Smooth muscle cell of the coronary artery (primary cell): ENCODE measurements at places on chromosomes 3 and 15. TPM values are rescaled to one million over a fixed set of nuclear protein-coding genes. Genes with fewer than 3 reads are reported as not detected.

ELP6 gene
- total RNA-seq: 32.2 and 45.5 TPM in 2 replicates

GXYLT2 gene
- total RNA-seq: 24.9 and 49.7 TPM in 2 replicates

NEK10 gene
- total RNA-seq: 6.5 and 35.3 TPM in 2 replicates

SIDT1 gene
- not detected in 2 replicates for total RNA-seq

SERINC4 gene
- total RNA-seq: not detected in 2 replicates

TMEM212 gene
- total RNA-seq: not detected in 2 replicates

RMDN3 gene
- total RNA-seq: 16.7 and 20.5 TPM in 2 replicates

ZNF621 gene
- total RNA-seq: 9.4 and 12.3 TPM in 2 replicates

ZNF385D gene
- total RNA-seq: 0.08 and 0.47 TPM in 2 replicates

NUP210 gene
- under 0.01 TPM in 1 of 2 replicates, not detected in the other for total RNA-seq

LTK gene
- 0.30 TPM in 1 of 2 replicates, not detected in the other for total RNA-seq

P2RY12 gene
- total RNA-seq: 0.35 TPM in 1 of 2 replicates, not detected in the other

RARB gene
- 0.23 and 32.2 TPM in 2 replicates for total RNA-seq

C3orf49 gene
- not detected in 2 replicates for total RNA-seq

DAZL gene
- not detected in 2 replicates for total RNA-seq

STRIT1 gene
- total RNA-seq: not detected in 2 replicates

CLDN18 gene
- not detected in 2 replicates for total RNA-seq

CCK gene
- total RNA-seq: 0.30 and 1.1 TPM in 2 replicates

PRC1 gene
- 6.2 and 52.8 TPM in 2 replicates for total RNA-seq

KNG1 gene
- total RNA-seq: not detected in 2 replicates

CHRNB4 gene
- total RNA-seq: not detected in 2 replicates

ST3GAL6 gene
- 3.0 and 6.0 TPM in 2 replicates for total RNA-seq
